Smooth muscle cell of the brain vasculature (primary cell): ENCODE measurements at places on chromosomes 2 and 18.
A peak's percentile ranks its signal among the peaks of the same experiment; 100 is the strongest.

DNA sequence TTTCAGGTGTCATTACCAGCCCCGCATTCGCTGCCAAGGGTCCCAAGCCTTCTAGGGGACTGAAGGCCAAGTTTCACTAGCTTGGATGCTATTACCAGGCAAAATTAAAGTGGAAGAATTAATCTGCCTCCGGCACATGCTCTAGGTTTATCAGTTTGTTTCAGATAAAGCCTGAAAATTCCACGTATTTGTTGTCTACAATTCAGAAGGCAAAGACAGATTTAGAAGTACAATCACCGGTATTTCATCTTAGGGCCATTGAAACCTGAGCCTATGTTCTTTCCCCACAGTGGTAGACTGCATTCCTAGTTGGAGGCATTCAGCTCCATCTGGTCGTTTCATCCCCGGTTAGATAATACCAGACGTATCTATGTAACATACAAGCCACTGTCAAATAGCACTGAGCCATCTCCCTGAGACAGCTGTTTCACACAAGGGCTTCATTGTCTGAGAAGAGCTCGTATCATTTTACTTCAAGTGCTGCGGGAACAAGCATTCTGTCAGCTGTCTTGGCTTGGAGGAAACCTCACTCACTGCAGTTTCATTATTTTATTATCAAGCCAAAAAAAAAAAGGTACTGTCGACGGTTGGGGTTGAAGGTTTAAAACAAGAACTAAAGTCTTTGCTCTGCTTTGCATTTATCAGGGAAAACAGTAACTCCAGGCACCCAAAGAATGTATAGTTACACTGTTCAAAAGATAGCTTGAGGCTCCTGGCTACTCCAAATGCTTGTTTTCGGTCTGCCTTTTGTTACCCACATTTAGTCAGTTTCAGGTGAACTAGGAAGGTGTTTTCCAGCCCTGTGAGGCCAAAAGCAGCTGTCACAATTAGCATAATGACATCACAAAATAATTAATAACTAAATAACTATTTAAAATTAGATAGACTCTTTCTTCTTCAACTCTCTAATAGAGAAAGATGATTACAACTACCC is 76.7 kb downstream of the TGIF1 start:
- DNase-seq = peak; percentile 23

GRCh38 chr2:111149882-111150455 is 29.3 kb downstream of the BCL2L11 start:
- no peak for DNase-seq

GRCh38 chr18:49621717-49622351 is 60.0 kb downstream of the LIPG start:
- DNase-seq = no peak

GRCh38 chr18:45738660-45739059 is 14.7 kb downstream of the SLC14A1 start:
- DNase-seq = no peak

DNA sequence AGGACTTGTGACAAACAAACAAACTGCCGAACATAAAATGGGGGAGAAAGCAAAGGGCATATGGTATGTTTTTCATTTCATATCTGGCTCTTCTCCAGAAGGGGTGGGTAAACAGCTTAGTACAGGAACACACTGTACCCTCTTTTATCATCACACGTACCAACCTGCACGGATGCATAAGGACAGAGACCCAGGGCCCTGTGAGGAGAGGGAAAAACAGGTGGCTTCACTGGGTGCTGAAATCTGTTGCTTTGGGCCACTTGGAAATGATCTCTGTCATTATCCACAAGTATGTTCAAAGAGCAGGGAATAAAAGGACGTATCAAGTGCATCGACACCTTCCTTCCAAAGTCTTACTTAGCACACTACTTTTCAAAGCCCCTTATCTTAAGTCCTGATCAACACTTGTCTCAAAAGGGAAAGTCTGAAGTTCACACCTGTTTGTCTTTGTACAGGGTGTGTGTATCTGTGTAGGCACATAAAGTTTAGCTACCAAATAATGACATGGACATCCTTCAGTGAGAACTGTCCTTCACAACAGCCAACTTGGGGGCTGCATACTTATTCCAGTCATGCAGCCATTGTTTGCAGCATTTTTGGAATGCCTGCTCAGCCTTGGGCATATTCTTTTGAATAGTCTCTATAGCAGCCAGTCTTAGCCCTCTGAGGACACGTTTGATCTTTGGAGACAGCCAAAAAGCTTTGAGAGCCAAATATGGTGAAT is 60.6 kb downstream of the IRS1 start:
- DNase-seq = no peak

DNA sequence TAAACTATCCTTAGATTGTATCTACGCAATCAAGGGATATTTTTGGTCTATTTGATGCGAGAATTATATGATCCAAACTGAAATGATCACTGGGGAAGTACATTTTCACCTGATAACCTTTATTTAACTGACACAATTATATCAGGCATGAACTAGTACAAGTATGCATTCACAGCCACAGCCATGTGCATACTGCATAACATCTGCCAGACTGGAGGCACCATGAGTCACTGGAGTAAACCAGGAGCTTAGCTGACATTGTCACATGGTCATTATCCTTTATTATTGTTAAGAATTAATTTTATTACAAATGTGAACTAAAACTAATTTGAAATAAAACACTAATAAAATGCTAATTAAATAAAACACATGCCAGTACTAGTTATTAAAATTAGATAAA is 1127.1 kb downstream of the DPP10 start:
- DNase-seq = no peak

GRCh38 chr2:216664593-216665034 is 30.7 kb downstream of the IGFBP5 start:
- no peak for DNase-seq
